ENCODE measurements at places on chromosomes 7 and 10.

DNA sequence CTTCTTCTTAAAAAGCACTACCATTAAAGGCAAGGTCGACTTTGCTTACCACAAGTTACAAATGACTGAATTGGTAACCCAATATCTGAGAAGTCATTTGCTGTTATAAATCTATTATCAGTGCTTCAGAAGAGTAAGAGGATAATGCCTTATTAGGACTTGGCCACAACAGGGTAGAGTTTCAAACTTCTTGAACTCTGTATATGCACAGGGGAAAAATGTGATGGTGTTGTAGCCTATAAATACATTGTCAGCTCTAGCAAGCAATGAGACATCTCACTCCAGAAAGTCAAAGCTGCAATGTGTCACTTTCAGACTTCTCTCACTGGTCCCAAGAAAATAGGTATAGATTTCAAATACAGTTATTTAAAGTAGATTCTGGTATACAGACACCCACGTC lies 9.3 kb downstream of the TFEC start:
- DNase-seq = no peak

- no peak for DNase-seq
Measured at GRCh38 chr10:30185341-30185740, 126.0 kb upstream of the JCAD start.

GRCh38 chr10:11208243-11208642 lies 190.6 kb downstream of the CELF2 start:
- no peak for DNase-seq

- DNase-seq = no peak
Measured at GRCh38 chr7:38512704-38513103, 118.5 kb downstream of the AMPH start.

DNA sequence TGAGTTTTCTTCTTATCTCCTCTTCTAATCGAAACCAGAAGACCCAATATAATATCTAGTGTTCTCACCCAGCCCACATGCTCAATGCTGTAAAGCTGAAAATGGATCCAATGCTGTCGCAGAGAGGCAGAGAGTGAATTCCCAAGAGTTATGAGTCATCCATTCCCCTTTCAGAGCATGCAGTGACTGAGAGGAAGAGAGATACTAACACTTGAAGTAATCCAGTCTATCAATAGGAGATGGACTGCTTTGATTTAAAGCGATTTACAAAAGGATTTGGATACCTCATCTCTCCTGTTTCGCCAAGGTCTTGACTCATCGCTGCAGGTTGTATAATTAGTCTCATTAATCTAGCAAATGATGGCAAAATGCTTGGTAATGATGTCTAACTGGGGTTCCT lies 41.5 kb upstream of the PRKCQ start:
- no peak for DNase-seq

DNA sequence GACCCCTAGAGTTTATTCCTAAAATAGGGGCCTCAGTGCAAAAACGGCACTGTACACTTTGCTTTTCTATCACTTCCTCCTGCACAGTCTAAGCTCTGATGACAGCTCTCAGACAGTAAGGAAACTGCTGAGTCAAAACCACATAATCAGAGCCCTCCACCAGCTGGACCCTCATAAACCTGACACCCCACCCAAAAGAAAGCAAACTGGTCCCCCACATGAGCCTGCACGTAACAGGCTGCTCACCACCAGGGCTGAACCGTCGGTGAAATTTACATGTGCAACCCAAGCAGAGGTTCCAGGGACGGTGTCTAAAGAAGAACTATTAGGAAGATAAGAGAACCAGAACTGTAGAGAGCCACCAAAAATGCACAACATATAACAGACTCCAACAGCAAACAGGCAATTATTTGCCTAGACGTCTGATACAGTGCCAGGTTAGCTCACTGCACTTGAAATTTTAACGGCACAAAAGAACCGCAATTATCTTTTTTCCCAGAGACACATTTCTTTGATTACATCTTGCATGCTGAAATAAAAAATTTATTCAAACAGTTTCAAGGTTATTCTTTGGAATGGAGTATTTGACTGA lies 19.6 kb downstream of the SGMS1 start:
- peak; percentile 76 for DNase-seq

- DNase-seq = no peak
Measured at GRCh38 chr10:73211106-73211811, 35.8 kb downstream of the DNAJC9 start.

DNA sequence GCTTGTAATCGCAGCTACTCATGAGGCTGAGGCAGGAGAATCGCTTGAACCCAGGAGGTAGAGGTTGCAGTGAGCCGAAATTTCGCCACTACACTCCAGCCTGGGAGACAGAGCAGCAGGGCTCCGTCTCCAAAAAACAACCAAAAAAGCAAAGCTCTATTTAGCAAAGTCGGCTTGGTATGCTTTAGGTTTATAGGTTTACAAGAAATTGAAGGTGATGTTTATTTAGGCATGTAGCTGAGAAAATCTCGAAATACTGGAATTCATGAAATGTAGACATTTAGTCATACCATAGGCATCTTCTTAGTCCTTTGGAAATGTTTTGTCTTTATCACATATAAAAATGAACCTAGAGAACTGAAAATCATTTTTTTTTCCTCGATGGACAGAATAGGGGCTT lies 453.8 kb upstream of the ANKRD30A start:
- DNase-seq = no peak

- DNase-seq = no peak
Measured at GRCh38 chr7:36986511-36986933, 262.2 kb upstream of the AOAH start.

GRCh38 chr10:35564341-35564968 lies 40.7 kb upstream of the GJD4 start:
- DNase-seq = peak; percentile 96

DNA sequence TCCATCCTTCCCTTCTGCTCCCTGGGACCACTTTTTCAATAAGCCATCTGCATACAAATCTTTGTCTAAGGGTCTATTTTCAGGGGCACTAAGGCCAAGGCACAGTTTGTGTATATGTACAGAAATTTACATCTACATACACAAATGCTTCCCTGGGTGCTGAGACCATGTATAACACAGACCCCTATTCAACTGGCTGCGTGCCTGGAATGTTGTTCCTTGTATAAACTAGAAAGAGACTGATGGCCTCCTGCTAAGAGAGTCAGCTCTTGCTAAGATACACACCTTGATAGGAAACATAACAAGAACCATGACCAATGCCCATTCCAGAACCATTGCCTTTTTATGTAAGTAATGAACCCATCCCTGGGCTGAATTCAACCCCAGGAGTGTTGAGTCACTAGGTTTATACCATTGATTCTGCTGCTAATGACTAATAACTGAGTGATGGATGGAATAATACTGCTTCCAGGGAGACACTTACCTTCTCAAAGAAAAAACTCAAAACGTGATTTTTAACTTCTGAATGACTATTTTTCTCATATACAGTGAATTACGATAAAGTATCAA lies 290.7 kb downstream of the FGFR2 start:
- DNase-seq = no peak

- DNase-seq = no peak
Measured at GRCh38 chr7:116801092-116801710, 61.2 kb upstream of the CAPZA2 start.

GRCh38 chr7:67435894-67436535 lies 439.4 kb downstream of the TYW1 start:
- DNase-seq = no peak

DNA sequence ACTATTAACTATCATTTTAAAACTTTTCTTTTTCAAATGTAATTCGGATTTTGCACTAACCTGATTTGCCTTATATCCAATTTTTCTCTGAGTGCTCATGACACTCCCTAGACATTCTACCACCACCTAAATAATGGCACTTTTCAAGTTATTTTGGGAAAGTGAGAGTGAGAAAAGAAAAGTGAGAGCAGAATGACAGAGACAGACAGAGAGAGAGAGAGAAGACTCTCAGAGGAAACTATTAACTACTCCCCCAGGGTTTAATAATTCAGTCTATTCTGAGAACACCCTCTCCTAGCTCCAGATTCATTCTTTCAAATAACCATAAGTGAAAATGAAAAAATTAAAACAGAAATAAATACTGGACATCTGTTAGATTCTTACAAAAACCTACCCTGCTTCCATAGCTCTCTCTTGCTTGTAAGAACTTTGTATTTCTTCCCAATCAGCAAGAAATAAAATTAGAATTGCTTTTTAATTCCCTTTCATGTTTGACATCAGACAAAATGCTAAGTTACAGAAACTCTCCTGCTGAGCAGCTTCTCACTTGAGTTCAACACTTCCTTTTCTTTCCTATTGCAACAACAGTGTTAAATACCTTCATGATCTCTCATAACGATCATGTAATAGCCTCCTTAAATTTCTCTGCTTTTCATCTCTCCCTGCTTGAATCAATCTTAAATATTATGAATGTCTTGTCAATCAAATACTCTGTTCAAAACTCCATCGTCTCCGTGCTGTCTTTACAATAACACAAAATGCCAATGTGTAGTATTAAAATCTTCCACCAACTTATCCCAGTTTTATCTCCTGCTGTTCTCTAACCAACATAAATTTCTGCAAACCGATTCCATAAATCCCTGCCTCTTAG lies 191.7 kb downstream of the SEMA3E start:
- no peak for DNase-seq

DNA sequence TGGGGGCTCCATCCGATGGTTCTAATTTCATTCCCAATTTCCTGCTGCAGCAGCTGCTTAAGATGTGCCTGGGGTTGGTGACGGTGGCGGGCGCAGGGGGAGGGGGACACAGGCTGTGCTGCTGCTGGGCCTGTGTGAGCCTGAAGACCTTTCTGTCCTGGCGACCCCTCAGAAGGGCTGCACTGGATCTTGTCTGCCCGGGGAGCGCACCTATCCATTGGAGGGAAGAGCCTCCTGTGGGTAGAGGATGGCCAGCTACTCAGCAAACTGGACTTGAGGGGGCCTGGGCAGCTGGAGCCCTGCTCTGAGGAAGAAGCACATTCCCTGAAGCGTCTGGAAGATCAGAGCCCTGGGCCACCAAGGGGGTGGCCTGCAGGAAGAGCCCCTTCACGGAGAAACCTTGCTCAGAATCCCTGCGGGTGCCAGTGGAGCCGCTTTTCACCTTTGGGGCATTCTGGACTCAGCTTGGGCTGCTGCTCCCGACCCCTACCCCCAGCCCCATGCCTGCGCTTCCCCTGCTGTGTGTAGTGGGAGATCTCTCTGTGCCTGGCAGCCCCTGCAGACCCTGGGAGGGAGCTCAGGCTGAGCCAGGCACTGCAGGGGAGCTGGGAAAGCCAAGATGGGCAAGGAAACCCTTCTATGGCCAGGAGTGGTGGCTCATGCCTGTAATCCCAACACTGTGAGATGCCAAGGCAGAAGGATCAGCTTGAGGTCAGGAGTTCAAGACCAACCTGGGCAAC lies 17.8 kb downstream of the LDB3 start:
- DNase-seq = no peak

- DNase-seq = peak; percentile 65
Measured at GRCh38 chr10:971150-971542, 17.1 kb upstream of the GTPBP4 start.

- DNase-seq = no peak
Measured at GRCh38 chr7:88002617-88003016, 68.6 kb downstream of the ADAM22 start.

DNA sequence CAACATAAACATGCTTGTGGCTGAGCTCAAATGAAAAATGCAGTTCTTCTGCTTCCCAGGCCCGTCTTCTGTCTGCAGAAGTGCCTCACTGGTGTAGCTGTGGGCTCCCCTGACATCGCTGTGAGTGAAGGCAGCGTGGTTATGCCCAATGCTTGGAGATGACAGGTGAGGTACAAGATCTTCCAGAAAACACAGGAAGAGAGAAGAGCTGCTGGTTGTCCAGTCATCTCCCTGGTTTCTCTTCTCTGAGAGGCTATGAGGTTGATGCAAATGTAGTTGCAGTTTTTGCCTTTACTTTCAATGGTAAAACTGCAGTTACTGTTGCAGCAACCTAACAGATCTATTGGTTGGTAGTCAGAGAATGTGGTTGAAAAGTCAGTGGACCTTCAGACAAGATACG lies 223.6 kb downstream of the GATA3 start:
- DNase-seq = no peak

- no peak for DNase-seq
Measured at GRCh38 chr7:29194206-29194593, 375 bp upstream of the CHN2 start.

DNA sequence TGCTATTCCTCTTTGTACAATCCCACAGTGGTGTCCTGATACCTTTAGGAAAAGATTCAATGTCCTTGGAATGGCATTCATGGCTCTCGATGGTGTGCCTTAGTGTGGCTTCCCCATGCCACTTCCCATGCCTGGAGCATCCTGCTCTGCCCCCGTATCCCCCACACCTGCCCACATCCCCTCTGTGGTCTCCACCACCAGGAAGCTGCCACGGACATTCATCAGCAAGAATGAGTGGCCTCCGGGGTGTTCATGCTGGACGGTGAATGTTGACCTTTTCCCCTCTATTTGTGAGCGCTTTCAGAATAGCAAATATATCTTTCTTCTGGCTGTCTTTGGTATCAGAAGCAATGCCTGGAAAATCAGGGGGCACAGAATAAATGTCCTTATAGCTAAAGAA lies 262.0 kb upstream of the NRP1 start:
- DNase-seq = no peak

DNA sequence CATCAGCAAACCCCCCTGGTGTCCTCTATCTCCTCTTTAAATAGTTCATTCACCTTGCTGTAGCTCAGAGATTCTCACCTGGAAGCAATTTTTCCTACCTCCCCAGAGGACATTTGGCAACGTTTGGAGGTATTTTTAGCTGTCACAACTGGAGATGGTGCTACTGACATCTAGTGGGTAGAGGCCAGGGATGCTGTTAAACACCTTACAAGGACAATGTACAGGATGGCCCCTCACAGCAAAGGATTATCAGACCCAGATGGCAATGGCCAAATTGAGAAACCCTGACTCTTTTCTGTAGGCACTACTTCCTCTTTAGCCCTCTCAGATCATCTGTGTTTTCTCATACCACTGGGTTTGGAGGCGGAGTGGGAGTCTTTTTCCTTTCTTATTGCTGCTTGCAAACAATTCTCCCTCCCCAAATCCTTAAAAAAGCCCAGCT lies 13.2 kb upstream of the TRA2A start:
- peak; percentile 66 for DNase-seq

DNA sequence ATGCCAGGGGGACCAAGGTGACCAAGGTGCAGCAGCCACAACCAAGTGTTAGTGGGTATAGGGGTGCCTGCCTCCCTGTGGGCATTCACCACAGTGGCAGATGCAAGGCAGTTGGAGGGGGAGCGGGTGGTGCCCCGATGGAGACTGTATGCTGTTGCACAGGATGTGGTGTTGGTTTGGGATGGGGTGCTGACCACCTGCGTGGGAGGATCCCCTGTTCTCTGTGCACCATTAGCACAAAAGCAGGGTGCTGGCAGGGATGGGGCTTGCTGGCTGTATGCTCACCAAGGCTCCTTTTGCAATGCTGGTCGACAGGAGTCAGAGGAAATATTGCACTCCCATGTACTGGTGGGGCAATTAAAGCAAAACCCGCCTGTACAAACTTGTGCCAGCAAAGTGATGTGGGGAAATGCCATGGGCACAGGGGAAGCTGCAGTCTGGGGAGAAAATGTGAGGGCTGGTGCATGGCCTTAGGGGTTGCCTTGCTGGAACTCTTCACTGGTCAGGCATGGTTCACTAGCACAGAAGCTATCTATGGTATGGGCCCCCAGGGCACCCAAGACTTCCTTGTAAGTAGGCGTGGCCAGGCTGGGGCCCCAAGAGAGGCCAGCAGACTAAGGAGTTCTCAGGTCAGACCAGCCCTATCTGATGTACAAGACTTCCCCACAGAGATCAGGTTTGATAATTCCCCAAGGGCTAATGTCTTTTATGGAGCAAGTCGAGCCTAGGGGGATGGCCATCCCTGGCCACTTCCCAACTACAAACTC lies 51.9 kb upstream of the GNAT3 start:
- no peak for DNase-seq
